ENCODE measurements at places on chromosomes 11 and 22.

DNA sequence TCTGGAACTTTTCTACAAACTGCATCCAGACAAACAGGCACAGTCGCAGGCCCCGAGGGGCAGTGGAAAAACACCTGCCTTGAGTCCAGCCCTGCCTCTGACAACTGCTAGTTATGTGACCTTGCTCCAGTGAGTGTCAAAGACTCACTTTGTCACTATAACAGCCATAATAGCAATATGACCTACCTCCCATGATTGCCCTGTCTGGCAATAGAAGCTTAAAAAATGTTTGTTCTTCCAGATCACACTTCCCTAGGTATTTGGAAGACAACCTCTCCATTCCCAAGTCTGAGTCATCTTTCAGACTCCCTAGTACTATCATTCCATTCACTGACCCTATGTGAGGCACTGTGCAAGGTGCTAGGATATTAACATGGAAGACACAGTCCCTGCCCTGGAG lies 74.5 kb downstream of the RPL27A start:
- DNase-seq = no peak

- DNase-seq = no peak
Measured at GRCh38 chr22:17941471-17942406, 82.6 kb downstream of the MICAL3 start.

DNA sequence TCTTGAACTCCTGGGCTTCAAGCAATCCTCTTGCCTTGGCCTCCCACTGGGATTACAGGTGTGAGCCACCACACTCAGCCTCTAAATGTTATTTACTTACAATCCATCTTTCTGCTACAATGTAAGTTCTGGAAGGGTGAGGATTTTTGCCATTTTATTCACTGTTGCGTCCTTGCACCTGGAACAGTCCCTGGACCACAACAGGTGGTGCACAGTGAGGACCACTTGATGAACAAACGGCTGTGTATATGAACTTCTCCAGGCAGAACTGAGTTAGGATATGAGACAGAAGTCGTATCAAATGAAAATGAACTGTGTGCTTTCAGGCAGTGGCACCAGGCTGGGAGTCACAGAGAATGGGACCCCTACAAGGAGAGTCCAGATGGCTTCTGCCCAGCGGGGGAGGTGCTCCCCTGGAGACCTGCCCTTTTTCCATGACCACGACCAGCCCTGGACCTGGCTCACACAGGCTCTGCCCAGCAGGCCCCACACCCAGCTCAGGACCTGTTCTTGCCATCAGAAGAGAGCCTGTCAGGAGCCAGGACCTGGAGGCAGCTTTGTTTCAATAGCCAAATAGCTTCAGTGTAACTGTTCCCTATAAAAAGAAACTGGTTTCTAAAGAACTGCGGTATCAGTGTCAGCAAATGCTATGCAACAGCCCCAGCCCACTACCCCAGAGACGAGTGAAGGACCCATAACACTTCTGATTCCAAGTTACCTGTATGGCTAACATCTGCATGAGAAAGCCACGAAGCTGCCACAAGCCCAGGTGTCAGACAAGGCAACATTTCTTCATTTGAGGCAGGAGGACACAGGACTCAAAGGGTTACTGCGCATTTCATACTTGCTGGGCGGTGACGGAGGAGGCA lies 104.9 kb downstream of the MICAL3 start:
- no peak for DNase-seq

GRCh38 chr22:31738566-31738965 lies 11.4 kb downstream of the PRR14L start:
- DNase-seq = no peak

- no peak for DNase-seq
Measured at GRCh38 chr11:15169815-15170551, 55.3 kb downstream of the INSC start.

DNA sequence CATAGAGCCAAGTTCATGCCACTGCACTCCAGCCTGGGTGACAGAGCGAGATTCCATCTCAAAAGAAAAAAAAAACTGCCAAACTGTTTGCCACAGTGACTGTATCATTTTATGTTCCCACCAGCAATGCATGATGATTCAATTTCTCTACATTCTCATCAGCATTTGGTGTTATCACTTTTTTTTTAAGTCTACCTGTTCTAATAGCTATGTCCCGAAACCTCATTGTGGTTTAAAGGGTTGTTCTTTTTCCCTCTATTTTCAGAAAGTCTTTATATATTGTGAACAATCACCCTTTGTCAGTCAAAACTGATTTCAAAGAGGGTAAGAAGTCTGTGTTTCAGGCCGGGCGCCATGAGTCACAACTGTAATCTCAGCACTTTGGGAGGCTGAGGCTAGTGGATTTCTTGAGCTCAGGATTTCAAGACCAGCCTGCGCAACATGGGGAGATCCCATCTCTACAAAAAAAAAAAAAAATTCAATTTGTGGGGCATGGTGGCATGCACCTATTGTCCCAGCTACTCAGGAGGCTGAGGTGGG lies 14.8 kb upstream of the FAM168A start:
- no peak for DNase-seq

- peak; percentile 35 for DNase-seq
Measured at GRCh38 chr22:27880778-27881394, 38.2 kb downstream of the PITPNB start.

GRCh38 chr11:6319704-6320410 lies 444 bp downstream of the CAVIN3 start:
- peak; percentile 30 for DNase-seq

GRCh38 chr22:50186761-50187523 lies 1.2 kb downstream of the TRABD start:
- DNase-seq = no peak

DNA sequence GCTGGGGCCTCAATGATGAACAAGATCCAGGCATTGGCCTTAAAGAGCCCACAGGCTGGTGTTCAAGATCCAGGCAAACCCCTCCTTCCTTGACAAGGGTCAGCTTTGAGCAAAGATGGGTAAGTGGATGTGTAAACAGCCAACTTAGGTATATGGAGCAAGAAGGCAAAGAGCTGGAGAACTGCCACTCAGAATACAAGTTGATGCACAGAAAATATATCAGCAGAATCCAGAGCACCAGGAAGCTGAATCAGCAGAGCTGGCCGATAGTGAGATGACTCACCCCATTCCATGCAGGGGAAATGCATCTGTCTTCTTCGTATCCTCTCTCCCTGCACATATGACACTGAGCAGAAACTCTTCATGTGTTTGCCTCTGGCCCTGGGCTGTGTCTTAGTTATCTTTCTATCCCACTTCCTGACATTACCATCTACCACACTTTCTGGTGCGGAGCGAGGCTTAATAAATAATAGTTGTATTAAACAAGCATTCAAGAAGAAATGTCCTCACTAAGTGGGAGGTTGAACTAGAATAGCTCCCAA lies 57.8 kb downstream of the ENDOD1 start:
- DNase-seq = no peak

DNA sequence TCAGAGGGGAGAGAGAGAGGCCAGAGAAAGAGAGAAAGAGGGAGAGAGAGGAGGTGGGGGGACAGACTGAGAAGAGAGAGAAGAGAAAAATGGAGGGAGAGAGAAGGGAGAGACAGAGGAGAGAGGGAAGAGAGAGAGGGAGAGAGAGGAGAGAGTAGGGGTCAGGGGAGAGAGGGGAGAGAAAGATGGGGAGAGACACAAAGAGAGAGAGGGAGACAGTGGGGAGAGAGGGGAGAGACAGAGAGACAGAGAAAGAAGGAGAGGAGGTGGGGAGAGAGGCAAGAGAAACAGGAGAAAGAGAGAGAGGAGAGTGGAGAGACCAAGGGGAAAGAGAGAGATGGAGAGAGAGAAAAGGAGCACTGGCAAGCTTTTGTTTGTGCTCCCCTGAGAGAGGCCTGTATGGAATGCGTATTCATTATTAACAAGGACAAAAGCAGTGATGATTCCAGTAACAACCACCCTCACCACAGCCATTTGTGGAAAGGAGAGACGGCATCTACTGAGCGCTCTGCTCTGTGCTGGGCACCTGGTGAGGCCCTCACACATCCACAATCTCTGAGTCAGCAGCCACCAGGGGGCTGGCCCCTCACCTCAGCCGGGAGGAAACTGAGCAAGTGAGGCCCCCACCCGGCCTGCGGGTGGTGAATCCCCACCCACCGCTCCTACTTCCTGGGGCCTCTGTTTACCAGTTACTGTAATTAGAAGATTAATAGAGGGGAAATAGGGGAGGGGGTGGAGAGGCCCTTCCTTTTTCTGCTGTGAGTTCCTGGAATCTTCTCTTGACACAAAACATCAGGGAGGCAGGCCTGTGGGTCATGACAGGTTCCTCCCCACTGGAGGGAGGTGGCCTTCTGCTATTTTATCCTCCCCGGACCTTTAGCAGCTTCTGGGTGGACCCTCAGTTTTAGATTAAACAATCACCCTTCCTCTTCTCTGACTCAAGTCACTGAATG lies 14.6 kb upstream of the MIAT start:
- DNase-seq = no peak

- no peak for DNase-seq
Measured at GRCh38 chr11:20626279-20626678, 26.9 kb downstream of the SLC6A5 start.

GRCh38 chr11:45512471-45513148 lies 152.8 kb downstream of the CHST1 start:
- DNase-seq = no peak

DNA sequence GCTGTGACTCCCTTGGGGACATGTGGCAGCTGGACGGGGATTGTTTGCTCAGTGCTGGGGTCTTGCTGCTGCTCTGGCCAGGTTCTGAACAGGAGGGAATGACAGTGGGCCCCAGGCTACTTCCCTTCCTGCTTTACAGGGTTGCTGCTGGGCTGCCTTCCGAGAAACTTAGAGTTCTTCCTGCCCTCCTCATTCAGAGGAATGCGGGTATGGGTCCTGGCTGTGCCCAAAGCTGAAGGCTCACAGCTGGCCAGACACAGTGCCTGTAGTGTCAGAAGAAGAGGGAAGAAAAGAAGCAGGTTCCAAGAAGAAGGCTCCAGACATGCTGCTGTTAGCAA lies 108.3 kb upstream of the PARVA start:
- DNase-seq = no peak

GRCh38 chr22:46287873-46288751 lies 8.6 kb upstream of the GTSE1 start:
- DNase-seq = no peak

All from neural crest cell (in vitro differentiated cells).